GM19239 (cell line): ENCODE measurements at places on chromosomes 12 and 14.

GRCh38 chr14:44384093-44384492 is 123.0 kb downstream of the FSCB start:
- DNase-seq: no peak

- DNase-seq: no peak
Measured at GRCh38 chr12:85356596-85357385, 76.8 kb downstream of the ALX1 start.

DNA sequence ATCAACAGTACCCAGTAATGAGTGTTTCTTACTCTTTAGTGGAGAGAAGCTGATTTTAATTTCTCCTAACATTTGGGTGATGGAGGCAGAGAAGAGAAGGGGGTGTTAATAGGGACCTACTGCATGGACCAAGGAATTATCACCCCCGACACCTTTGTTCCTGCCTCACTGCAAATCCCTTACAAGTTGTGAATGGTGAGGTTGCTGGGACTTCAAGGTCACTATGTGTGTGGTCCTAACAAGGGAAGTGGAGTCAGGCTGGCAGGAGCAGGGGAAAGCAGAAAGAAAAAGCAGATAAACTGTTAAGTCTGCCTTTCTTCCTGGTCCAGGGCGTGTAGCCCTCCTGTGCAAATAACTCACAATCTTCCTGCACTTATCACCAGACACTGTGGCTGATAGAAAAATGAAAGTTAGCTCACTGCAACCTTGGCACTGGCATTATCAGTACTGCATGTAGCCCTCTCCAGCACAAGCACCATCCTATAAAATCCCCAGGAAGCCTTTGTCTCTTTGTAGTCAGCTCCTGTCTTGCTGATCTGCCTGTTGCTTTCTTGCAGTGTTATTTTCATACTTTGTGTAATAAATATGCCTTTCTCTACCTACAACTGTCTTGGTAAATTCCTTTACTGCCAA is 112.3 kb upstream of the DNM1L start:
- no peak for DNase-seq

DNA sequence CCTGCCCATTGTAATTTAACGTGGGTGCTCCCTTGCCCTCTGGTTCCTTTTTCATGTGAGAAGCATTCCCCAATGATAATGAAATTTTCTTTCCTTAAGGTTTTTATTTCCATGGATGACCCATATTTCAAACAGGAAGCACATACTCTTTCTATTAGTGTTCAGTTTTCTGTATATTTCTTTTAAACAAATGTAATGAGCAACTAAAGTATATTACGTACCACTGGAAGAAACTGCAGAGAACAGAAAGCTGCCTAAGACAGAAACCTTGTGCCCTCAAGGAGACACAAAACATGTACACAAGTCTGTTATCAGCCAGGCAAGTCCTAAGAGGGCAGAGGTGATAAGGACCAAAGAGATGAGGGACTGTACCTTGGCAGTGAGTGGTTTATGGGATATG is 414.9 kb downstream of the ETNK1 start:
- DNase-seq: no peak

DNA sequence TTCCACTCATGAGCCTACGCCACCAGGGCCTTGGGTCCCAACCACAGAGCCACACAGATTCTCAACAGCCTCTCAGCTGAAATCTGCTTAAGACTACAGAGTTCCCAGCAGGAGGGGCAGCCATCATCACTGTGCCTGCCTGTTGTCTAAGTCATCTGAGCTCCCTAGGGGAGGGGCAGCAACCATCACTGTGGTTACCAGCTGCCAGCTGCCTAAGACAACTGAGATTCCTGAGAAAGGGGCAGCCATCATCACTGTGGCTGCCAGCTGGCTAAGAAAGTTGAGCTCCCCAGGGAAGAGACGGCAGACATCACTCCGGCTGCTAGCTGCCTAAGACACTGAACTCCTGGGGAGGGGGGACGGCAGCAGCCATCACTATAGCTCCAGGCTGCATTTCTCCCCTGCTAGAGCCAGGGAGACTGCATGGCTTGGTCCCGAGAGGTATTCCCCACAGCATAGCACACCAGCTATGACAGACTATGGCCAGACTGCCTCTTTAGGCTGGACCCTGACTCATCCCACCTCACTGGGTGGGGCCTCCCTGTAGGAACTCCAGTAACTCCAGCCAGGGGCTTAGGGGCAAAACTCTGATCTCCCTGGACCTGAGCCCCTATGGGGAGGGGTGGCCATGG is 37.2 kb upstream of the C14orf132 start:
- DNase-seq: no peak

- no peak for DNase-seq
Measured at GRCh38 chr12:47378907-47379306, 299.1 kb upstream of the AMIGO2 start.

DNA sequence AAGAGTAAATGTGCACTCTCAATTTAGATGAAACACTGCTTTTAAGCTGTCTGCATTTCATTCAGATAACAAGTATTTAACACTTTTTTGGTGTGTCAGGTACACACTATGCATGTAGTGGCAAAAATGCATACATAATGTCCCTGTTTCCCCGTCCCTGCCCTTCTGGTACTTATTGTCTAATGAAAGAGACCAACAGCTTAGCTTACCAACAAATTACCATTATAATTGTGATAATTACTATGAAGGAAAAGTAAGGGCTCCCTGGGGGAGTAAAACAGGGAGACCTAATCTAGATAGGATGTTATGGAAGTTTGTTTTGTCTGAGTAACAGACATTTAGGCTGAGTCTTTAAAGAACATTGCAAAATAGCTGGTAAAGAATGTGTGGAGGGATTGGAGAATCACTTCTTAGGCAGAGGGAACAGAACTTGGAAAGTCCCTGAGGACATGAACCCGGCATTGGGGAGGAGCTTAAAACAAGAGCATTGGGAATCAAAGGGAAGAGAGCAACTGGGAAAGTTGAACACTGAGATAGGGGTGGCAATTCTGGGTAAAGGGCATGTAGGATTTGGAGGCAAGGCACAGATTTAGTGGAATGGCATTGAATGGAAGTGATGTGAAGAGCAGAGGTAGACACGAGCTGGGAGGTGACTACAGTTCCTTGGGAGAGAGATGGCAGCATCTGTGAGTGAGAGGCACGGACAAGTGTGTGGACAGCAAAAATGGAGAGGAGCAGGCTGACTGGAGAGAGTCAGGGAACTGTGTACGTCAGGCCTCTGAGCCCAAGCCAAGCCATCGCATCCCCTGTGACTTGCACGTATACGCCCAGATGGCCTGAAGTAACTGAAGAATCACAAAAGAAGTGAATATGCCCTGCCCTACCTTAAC is 181.6 kb downstream of the GRIP1 start:
- no peak for DNase-seq

DNA sequence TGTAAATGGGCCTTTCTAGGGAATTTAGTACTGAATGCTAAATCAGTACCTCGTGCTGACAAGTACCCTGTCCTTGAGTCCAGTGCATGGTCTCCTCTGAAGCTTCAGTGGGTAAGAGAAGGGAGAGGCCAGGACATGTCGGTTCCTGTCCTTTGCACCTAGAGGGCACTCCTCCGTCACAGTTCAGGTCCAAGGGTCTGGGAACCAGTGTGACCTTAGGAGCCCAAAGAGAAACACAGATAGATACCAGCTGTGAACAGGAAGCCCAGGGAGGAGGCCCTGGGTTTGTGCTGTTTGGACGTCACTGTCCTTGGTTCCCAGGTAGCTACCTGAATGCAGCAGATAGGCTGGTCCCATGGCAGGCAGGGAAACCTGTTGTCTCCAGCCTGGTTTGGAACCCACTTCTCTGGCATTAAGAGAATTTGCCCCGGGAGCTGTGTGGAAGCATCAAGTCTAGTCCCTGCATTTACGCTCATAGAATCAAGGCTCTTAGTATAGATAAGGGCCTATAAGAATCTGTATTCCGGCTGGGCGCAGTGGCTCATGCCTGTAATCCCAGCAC is 3.9 kb upstream of the FGF23 start:
- DNase-seq: no peak

- no peak for DNase-seq
Measured at GRCh38 chr12:29578070-29578469, 80.6 kb upstream of the OVCH1 start.

GRCh38 chr12:79058342-79058741 is 193.8 kb downstream of the SYT1 start:
- no peak for DNase-seq

GRCh38 chr14:55450124-55450523 is 9.7 kb upstream of the TBPL2 start:
- no peak for DNase-seq

- DNase-seq: no peak
Measured at GRCh38 chr14:56585461-56586084, 6.0 kb downstream of the TMEM260 start.

- DNase-seq: no peak
Measured at GRCh38 chr12:12686925-12687324, 9.1 kb downstream of the GPR19 start.

GRCh38 chr12:19894803-19895202 is 455.5 kb downstream of the AEBP2 start:
- DNase-seq: no peak

- no peak for DNase-seq
Measured at GRCh38 chr12:19021646-19022045, 107.9 kb upstream of the PLEKHA5 start.

- no peak for DNase-seq
Measured at GRCh38 chr12:56709759-56710376, 15.2 kb downstream of the NACA start.

- no peak for DNase-seq
Measured at GRCh38 chr12:99386907-99387306, 260.6 kb upstream of the GARIN6 start.

- DNase-seq: no peak
Measured at GRCh38 chr12:70002912-70003255, 177.9 kb downstream of the MYRFL start.

GRCh38 chr12:75764091-75764841 is 252.9 kb upstream of the KRR1 start:
- DNase-seq: no peak

- no peak for DNase-seq
Measured at GRCh38 chr12:30361145-30361544, 334.5 kb downstream of the IPO8 start.

- DNase-seq: no peak
Measured at GRCh38 chr12:126663304-126664094, 1598.3 kb downstream of the AACS start.

GRCh38 chr12:25194722-25195055 is 271 bp downstream of the DNAI7 start:
- no peak for DNase-seq

DNA sequence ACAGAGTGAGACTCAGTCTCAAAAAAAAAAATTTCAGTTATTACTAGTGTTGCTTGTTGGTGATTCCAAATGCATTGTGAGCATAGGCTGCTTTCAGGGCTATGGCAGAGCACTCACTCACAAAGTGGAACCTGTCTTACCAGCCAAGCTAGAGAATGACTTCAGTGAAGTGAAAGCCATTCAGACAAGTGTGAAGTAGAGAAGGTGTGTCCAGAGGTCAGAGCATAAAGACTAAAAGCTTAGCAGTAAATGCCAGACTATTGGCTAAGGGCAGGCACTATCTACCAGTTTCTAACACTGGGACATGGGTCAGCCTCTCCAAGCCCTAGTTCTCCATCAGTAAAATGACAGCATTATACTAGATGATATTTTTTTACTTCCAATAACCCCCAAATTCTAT is 12.7 kb downstream of the PPP1R36 start:
- DNase-seq: no peak

DNA sequence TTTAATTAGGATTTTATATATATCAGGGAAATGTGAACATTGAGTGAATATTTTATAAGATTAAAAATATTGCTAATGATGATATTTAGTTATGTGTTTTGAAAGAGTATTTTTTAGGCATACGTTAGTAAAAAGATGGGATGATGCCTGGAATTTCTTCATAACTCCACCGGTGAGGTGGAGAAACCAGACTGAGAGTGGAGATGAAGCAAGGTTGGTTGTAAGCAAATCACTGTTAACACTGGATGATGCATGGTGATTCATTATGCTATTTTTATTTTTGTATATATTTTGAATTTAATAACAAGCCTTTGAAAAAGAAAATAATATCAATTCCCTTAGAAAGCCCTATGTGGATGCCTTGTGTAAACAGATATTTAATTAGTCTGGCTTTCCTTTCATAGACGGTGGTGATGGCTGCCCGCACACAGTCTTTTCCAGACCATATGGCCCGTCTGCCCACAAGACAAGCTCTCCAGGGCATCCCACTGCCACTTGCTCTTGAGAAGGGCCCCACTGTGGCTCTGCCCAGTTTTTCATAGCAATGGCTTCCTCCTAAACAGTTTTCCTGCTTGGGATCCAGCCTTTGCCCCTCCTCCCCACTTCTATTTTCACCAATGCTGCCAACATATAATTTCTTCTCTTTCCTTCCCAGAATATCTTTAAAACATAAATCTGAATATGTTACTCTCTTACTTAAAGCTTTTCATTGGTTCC is 95.4 kb downstream of the HELB start:
- DNase-seq: no peak

DNA sequence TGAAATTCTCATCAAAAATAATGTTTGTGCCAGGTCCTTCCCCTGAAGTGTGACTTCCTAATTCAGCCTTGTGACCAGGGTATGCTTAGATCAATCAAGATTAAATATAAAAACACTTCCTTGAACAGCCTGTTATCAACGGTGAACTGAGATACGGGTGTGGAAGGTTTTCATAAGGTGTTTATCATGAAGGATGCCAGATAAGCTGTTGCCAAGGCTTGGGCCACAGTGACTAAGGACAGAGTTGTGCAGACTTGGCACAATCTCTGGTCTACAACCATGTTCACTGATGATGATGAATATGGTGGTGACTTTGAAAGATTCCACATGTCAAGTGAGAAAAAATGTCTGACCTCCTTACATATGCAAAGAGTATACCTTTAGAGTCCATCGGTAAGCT is 51.3 kb upstream of the LIN7A start:
- DNase-seq: no peak

- peak; percentile 19 for DNase-seq
Measured at GRCh38 chr14:76546426-76547221, 170.7 kb downstream of the ESRRB start.

GRCh38 chr12:50282721-50283228 is 545 bp downstream of the LIMA1 start:
- no peak for DNase-seq

DNA sequence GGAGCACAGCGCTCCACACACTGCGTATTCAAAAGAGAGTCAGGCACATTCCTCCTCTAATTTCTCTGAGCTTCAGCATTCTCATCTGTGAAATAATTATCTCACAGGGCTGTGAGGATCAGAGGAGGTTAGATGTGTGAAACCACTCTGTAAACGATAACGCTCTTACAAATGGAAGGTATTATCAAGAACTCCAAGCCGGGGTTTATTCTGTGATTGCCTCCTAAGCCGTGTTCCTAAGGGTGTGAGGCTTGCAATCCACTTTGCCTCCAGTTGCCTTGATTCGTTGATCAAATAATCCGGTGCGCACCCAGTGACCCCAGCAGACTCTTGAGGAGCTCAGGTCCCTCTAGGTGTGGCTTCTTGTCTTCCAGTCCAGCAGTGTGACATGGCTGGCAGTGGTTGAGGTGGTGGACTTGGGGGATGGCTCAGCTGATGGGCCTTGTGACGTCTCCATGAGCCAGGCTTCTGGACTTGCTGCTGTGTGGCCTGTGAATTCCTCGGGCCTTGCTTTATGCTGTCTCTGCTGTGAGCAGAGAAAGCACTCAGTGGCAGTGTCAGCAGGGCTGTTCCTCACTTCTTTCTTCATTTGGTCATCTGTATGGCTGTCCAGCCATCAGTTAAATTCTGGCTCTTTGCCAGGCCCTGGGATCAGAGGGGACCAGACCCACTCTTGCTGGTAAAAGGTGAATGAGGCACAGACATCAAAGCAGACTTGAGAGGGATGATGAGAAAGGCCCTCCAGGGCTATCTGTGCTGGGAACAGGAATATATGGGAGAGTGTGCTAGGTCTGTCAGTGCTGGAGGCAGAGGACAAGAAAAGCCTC is 71.0 kb downstream of the SLC25A47 start:
- DNase-seq: no peak
